Lower leg skin (tissue), 4 donors: ENCODE measurements at places on chromosomes 11 and 22. TPM values are rescaled to one million over a fixed set of nuclear protein-coding genes. Genes with fewer than 3 reads are reported as not detected.

FGF4 gene
- total RNA-seq, result not detected

- DNase-seq, result no peak
Measured at GRCh38 chr11:116692318-116693101, 80.3 kb downstream of the BUD13 start.

- DNase-seq, result peak; percentile 8
Measured at GRCh38 chr11:57273448-57274058, 36.5 kb upstream of the APLNR start.

DNA sequence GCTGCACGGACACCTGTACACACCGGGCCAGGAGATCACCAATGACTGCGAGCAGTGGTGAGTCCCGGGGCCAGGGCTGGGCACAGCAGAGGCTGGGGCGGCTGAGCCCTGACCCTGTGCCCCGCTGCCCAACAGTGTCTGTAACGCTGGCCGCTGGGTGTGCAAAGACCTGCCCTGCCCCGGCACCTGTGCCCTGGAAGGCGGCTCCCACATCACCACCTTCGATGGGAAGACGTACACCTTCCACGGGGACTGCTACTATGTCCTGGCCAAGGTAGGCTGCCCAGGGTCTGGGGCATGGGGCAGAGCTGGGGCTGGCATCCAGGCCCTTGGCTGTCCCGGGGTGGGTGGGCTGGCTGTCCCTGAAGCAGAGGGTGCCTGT is 7.7 kb downstream of the MUC2 start:
- DNase-seq, result no peak

- no peak for DNase-seq
Measured at GRCh38 chr11:121766991-121767390, 314.2 kb upstream of the SORL1-AS1 start.

DNA sequence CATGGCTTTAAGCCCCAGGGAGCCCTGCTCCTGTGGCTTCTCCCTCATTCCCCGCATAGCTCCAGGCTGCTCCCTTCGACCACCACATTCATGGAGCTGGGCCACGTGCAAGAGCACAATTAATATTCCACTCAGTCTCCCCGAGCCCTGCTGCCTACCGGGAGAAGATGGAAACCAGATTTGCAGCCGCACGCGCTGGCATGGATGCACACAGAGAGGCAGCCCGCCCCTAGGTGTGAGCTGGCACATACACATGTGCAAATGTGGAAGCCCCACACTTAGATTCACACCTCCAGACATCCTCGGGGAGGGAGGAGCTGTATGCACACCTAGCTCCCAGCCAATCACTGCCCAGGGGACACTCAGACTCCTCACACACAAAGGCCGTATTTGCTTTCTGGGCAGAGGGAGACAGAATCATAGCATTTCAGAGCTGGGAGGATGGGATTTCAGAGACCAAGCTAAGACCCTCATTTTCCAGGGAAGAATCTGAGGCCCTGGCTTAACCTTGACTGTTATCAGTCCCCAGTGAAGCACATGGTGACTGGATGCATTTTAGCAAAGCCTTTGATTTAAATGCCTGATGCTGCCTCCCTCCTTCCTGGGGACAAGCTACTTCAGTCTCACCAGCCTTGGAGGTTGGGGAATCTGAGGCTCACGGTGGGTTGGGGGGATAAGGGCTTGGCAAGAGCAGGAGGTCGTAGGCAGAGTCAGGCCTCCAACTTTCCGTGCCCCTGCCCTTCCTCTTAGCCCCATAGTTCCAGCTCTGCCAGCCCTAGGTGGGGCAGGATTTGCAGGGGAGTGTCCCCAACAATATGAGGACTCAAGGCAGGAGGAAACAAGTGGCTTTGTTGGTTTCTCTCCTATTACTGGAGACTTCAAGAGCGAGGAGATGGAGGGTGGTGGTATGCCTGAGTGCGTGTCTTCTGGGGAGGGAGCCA is 5.3 kb upstream of the CREB3L1 start:
- no peak for DNase-seq

- no peak for DNase-seq
Measured at GRCh38 chr11:11407763-11408084, 54.7 kb upstream of the CSNK2A3 start.
